Stimulated activated CD8-positive, alpha-beta memory T cell treated with anti-CD3 and anti-CD28 coated beads, Interleukin-4, amount 100 ng/mL, for 24 hours (primary cell): ENCODE measurements at places on chromosomes 11 and 22.
A peak's percentile ranks its signal among the peaks of the same experiment; 100 is the strongest.

DNA sequence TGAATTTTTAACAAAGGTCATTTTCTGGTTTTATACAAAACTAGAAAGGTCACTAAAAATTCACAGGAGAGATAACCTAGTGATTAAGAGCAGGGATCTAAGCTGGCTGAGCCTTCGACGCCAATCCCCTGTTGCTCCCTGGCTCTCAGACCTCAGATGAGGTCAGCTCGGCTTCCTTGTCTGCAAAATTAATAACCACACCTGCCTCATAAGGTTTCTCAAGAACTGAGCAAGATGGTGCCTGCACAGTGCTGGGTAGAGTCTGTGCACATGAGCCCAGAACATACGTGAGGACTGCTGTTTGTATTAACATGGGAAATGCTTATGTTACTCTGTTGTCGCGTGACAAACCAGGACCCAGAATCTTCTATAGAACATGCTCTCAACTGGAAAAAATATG is 24.4 kb upstream of the CD5 start:
- DNase-seq = no peak

DNA sequence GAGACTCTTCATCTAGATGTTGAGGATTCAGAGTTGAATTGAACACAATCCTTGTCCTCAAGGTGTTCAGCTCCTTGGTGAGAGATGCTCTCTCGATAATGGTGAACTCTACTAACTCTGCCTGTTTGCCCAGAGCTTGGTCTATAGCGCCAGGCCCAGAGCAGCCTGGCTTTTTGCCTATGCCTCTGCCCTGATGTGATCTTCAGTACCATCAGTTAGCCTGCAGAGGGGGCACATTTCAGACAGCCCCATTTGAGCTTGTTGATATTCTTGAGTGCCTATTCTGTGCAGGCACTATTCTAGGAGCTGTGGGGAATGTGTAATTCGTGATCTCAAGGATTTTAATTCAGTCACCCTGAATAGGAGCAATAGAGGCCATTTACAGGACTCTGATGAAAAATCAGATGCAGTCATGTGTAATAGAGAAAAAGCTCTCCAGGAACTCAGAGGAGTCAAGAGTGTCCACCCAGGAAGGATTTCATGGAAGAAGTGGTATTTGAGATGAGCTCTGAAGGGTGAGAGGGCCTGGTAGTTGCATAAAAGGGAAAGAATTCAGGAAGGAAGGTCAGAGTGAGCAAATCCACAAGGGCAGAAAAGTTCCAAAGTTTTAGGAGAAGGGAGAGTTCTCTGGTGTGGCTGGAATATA is 19.3 kb downstream of the GTPBP1 start:
- no peak for DNase-seq

DNA sequence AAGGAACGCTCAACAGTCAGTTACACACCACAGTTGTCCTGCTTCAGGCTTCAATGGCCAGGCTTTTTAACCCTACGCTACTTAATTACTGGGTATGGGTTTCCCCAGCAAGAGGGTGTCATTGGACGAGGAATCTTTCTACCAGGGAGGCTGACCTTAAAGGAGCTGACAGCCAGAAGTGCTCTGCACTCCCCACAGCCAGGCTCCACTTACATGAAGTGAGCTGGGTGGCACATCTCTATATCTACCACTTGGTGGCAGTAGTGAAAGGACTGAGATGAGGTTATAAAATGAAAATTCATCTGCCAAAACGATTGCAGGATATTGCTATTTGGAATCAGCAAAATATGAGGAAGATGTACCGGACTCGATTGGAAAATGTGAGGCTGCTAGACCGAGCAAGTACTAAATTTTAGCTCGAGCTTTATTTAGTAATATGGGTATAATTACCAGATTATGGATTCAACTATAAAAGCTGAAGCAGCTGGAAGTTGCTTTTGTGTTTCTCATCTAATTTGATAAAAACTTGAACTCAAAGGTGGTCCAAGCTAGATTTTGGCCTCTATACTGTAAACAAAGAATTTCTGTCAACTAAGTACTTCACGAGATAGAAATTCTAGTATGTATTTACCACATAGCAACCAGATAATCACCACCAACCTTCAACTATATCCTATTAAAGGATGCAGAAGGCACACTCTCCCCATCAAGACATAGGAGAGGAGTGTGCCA is 53.9 kb upstream of the CEP126 start:
- peak; percentile 0 for DNase-seq

DNA sequence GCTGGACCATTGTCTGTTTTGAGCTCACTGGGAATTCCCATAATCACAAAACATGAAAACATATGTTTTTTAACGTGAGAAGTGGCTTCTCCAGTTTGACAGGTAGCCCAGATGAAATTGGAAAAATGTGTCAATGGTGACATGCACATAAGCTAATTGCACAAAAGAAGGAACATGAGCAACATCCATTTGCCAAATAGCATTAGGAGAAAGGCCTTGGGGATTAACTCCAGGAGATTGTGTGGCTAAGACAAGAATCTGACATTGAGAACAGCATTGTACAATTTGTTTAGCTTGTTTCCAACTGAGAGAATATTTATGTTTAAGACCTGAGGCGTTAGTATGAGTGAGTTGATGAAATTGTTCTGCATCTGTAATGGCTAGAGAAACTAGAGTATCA is 147.0 kb upstream of the API5 start:
- DNase-seq = no peak

- no peak for DNase-seq
Observed at GRCh38 chr11:115193914-115194801, 310.1 kb downstream of the CADM1 start.
